T-helper 1 cell (primary cell): ENCODE measurements at places on chromosomes 4 and X.
A peak's percentile ranks its signal among the peaks of the same experiment; 100 is the strongest.

- DNase-seq = no peak
These were observed 67.8 kb downstream of the HOPX start for GRCh38 chr4:56613101-56613862.

DNA sequence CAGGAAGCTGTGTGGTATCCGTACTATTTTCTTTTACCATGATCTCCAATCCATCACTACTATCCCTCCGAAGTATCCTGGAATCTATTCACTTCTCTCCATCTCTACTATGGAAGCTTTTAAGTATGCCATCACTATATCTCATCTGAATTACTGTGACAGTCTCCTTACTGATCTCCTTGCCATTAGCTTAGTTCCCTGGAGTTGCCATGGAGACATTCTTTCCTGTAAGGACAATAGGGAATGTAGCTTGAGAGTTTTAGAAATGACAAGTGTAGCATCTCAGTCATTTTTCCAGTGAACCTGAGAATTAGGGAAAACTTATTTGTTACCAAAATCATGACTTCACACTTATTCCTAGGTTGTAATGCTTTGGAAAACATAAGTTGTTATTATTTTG lies 86.3 kb downstream of the HPGD start:
- DNase-seq = no peak

- DNase-seq = no peak
These were observed 518.3 kb upstream of the AGA start for GRCh38 chr4:177960566-177960965.

- peak; percentile 74 for DNase-seq
These were observed 30.9 kb downstream of the FAM9C start for GRCh38 chrX:13013363-13014110.

- no peak for DNase-seq
These were observed 171.0 kb upstream of the TBL1X start for GRCh38 chrX:9293903-9294302.

DNA sequence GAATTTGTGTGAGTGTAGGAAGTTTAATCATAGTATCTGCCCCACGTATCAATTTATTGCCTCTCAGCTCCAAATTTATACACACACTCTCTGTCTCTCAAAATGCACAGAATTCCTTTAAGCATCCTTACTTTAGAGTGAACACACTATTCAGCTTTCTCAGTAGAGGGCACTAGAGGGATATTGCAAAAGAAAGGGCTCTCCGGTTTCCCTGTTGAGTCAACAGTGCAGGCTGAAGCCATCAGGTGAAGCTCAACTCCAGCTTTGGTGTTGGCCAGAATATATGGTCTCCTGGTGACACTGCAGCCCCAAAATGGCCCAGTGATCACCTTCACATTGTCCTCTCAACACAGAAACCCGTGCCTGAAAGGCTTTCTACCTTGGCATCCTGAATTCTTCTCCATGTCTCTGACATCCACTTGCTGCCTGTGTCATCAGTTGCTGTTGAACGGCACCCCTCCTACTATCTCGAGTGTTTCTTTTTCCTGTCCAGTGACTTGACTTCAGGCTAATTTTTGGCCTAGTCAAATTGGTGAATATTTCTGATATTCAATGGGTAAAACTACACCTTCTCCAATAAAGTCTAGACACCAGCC lies 670.5 kb downstream of the GABRG1 start:
- DNase-seq = no peak

- DNase-seq = no peak
These were observed 522.2 kb downstream of the GLUD2 start for GRCh38 chrX:121569609-121570008.

GRCh38 chrX:3699821-3700381 lies 13.5 kb downstream of the PRKX start:
- no peak for DNase-seq

DNA sequence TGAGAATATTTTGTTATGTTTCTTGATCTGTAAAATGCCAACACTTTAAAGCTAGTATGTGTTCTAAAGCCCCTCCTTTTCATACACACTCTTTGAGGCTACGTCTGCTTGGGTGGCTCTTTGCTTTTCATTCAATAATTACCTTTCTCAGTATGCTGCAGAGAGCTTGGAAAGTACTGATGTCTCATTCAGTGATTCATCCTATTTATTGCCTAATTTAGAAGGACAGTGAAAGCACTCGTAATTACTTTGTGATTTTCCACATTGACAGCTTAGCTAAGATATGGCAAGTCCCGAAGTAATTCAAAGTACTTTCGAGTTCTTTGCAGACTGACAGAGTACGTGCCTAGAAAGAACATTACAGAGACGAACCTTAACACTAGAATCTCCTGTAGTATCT lies 57.2 kb downstream of the BMP15 start:
- DNase-seq = no peak

DNA sequence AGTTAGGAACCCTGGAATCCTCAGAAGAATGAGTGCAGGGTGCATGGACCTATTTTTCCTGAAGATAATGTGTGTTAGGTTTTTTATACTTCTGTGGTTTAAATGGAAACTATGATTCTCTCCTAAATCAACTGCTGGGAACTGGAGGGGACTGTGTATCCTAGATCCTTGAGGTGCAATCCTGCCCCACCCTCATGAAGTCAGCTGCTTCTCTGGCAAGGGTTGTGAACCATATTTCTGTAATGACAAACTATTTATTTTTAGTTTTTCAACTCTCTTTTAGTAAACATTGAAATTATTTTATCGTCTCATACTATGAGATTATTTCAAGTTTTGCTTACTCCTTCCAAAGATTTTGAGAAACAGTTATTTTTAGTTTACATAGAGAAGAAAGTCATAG lies 25.8 kb upstream of the VEGFC start:
- no peak for DNase-seq
